ENCODE measurements at places on chromosomes 7 and 10.

DNA sequence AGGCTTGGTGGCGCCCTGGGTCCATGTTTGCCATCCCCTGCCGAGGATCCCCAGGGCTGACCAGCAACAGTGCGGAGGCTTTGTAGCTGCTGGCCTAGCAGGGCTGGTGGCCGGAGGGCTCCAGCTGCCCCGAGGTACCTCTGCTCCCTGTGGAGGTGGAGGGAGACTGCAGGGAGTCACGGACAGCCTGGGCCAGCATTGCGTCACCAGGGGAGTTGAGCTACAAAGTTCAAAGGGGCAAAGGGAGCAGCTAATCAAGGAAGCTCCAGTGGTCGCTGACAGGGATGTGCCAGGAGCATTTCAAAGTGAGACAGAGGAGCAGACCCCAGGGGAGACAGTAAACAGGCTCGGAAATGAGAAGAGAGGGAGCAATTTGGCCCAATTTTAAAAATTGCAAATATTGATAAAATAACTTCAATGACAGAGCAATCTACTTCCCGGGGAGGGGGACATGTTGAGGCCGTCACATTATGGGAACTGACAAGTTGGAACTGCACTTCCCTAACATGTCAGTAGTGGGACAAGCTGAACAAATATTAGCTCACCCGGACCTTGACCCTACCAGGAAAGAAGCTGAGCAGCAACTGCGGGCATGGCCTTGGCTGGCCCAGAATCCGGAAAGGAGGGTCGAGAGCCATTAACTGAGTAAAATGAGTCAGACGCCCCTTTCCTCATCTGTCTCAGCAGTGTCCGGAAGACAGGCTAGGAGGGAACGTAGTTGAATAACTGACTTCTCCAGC lies 39.4 kb downstream of the BTBD16 start:
- DNase-seq: no peak

DNA sequence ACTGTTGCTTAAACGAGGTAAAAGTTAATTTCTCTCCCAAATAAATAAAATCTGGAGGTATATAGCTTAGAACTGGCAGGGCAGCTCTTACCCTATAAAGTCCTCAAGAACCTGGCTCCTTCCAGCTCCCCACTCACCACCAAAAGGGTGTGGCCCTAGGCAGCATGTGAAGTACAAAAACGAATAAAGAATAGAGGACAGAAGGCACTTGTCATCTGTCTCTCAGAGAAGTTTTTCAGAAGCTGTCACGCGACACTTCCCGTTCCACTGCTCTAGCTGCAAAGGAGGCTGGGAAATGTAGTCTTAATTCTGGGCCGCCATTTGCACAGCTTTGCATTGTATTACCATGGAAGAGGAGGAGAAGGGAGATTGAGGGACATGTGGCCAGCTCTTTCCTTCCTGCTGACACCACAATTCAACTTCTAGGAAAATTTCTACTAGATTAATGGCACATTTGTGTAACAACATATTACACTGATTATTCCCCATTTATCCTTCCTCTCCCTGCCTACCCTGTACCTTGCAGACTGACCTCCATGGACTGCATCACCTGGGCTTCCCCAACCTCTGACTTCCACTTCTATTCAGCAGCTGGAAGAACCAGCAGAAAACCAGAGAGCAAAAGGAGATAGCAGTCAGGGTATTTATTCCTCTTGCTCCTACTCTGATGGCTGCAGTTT lies 62.2 kb downstream of the CCDC71L start:
- DNase-seq: peak; percentile 59

- peak; percentile 70 for DNase-seq
These were observed 330.3 kb upstream of the NPSR1 start for GRCh38 chr7:34327681-34328080.

- no peak for DNase-seq
These were observed 21.9 kb downstream of the RRP12 start for GRCh38 chr10:97378933-97379921.

- peak; percentile 89 for DNase-seq
These were observed 5.8 kb downstream of the CFAP69 start for GRCh38 chr7:90250601-90251303.

DNA sequence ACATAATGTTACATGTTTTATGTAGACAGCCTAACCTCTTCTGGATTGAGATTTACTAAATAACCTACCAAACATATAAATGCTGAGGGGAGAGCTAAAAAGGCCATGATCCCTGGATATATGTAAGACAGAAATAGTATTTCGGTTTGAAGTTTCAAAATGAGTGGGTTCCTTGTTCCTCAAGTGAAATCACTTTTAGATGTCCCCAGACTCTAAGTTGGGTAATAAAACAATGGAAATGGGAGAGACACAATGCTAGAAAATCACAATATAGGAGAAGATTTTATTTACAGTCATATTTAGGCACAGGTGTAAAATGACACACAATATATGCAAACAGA lies 56.5 kb downstream of the SHTN1 start:
- DNase-seq: no peak

DNA sequence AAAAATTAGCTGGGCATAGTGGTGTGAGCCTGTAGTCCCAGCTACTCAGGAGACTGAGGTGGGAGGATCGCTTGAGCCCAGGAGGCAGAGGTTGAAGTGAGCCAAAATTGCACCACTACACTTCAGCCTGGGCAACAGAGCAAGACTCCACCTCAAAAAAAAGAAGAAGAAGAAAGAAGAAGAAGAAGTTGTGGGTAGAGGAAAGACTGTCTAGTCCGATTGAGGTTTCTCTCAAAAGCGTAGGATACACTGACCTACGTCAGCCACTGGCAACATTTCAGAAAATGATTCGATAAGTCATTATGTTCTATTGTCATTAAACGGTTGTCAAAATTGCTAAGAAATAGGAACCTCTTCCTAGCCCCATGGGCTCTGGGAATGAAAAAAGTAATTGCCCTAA lies 22.3 kb upstream of the RHBDD2 start:
- no peak for DNase-seq

- DNase-seq: no peak
These were observed 40.8 kb downstream of the KCTD7 start for GRCh38 chr7:66669496-66669895.

GRCh38 chr7:36999626-37000485 lies 275.6 kb upstream of the AOAH start:
- no peak for DNase-seq

GRCh38 chr10:122145113-122145512 lies 126.0 kb upstream of the BTBD16 start:
- DNase-seq: no peak

DNA sequence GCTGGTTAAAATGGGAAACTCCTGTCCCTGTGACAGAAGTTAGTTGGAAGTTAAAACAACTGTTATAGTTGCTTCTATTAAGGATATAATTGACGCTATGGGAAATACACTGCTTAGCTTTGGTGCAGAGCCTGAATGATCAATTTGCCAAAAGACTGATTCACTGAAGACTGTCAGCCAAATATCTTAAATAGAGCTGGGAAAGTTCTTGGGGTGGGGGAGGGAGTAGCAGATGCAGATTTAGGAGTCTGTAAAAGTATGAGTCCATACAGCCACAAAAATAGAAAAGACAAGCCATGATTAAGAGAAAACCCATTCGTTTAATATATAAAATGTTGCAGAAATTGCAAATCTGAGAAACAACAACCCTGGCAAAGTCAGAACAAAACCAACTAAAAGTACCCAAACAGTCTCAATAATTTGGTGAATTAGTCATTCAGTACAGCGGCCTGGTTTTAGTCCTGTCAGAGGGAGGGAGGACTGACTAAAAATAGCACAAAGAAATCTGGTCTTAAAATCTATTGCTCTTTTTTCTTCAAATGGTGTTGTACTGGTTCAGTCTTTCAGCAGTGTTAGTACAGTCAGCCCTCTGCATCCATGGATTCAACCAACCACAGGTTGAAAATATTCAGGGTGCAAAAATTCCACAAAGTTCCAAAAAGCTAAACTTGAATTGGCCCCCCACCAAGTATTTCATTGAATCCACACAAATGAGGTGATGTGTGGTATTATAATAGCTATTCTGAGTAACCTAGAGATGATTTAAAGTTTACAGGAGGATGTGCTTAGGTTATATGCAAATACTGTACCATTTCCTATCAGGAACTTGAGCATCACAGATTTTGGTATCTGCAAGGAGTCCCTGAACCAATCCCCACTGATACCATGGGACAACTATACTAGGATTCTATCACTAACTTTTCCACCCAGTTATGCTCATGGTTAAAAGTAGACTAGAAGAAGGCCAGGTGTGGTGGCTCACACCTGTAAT lies 30.0 kb downstream of the STK17A start:
- peak; percentile 83 for DNase-seq

DNA sequence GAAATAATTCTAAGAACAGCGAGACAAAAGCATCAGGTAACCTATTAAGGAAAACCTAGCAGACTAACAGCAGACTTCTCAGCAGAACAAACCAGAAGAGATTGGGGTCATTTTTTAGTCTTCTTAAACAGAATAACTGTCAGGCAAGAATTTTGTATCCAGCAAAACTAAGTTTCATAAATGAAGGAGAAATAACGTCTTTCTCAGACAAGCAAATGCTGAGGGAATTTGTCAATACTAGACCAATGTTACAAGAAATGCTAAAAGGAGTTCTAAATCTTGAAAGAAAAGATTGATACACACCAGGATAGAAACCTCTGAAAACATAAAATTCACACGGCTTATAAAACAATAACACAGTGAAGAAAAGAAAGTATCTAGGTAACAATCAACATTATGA lies 22.6 kb downstream of the BICC1 start:
- DNase-seq: no peak

GRCh38 chr10:128150045-128150493 lies 23.8 kb upstream of the MKI67 start:
- DNase-seq: peak; percentile 66

- no peak for DNase-seq
These were observed 267.3 kb upstream of the NPVF start for GRCh38 chr7:25495342-25496250.

- DNase-seq: peak; percentile 35
These were observed 36.7 kb upstream of the SFTPD start for GRCh38 chr10:79985481-79986072.

- no peak for DNase-seq
These were observed 82.1 kb downstream of the AVL9 start for GRCh38 chr7:32577421-32577820.

DNA sequence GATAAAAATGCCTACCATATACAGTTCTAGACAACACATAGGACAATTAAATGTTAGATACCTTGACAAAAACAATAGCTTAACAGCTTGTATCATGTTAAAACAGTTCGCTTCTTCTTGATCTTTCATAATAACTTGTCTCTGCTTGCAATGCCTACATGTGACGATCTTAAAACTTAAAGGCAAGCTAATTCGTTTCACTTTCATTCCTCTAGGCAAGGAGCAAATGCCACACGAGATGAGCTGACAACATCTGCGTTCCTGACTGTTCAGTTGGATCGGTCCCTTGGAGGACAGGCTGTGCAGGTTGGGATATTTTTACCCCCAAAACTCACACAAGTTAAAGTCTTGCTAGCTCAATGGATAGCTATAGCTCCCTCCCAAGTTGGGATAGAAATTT lies 51.6 kb upstream of the ARL4A start:
- DNase-seq: no peak

DNA sequence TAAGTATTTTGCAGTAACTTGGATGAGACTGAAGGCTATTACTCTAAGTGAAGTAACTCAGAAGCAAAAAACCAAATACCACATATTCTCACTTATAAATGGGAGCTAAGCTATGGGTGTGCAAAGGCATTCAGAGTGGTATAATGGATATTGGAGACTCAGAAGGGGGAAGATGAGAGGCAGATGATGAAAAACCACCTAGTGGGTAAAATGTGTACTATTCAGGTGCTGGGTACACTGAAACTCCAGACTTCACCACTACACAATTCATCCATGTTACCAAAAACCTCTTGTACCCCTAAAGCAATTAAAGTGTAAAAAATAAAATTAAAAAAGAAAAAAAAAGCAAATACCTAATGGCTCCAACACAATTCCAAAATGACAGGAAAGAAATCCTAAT lies 351.7 kb downstream of the NXPH1 start:
- DNase-seq: no peak

- DNase-seq: no peak
These were observed 28.7 kb downstream of the RNF32 start for GRCh38 chr7:156669035-156669828.

GRCh38 chr7:150323682-150324372 lies 482 bp upstream of the ACTR3C start:
- DNase-seq: no peak

DNA sequence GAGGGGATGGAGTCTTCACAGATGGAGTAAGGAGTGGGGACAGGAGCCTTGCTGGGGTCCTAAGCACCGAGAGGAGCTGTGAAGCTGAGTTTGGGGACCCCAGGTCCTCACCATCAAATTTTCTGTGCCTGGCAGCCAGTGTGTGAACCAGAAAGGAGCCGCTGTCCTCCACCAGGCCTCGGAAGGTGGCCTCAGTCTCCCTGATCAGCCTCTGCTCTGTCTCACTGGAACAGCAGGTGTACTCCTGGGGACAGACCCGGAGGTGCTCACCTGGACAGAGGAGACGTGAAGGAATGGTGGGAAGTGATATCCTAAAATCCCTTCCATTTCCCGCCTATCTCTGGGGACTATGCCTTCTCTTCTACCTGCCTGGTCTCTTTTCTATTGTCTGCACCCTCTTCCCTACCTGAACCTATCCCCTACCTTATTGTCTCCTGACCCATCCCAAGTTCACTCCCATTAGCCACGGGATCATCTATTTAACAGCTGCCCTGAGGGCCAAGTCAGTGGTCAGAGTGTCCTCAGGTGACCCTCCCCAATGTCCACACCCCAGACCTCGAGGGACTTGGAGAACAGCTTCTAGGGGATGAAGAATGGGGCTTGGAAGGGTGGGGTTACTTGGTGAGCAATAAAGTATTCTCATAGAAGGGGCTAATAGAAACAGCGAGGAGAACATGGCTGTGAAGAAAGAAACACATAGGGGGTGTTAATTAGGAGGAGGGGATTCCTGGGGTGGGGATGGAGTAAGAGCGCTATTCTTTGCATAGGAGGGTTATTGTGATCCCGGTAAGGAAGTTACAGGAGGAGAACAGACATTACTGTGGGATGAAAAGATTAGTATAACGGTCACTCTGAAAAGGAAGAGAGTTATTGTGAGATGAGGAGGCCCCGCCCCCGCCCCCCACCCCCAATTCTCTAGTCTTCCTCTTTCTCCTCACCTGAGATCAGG lies 811 bp downstream of the GPC2 start:
- DNase-seq: no peak

GRCh38 chr10:59508296-59508695 lies 145.9 kb upstream of the FAM13C start:
- peak; percentile 10 for DNase-seq

GRCh38 chr7:22801912-22802311 lies 20.7 kb downstream of the TOMM7 start:
- no peak for DNase-seq

DNA sequence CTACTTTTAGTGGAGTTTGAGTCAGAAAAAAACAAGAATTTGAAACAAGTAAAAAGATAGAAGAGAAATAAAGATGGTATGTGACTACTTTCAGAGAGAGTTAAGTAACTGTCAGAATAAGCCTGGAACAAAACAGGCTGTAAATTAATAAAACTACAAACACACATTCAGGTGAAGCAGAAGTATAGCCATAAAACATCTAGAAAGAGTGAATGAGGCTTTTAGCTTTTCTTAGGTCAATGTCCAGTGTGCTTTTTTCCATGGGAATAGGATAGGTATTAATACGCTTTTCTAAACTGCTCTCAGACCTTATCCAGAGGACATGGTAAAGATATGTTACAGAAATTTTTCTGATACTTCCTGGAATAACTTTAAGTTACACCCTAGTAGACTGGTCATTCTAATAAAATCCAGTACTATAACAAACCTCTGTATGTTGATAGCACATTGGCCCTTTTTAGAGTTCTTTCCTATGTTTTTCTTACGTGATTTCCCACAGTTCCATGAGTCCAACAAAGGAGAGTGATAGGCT lies 23.3 kb downstream of the TMEM106B start:
- DNase-seq: no peak

GRCh38 chr10:114323023-114323422 lies 81.3 kb downstream of the AFAP1L2 start:
- DNase-seq: no peak
